ENCODE measurements at places on chromosomes 4 and X.

DNA sequence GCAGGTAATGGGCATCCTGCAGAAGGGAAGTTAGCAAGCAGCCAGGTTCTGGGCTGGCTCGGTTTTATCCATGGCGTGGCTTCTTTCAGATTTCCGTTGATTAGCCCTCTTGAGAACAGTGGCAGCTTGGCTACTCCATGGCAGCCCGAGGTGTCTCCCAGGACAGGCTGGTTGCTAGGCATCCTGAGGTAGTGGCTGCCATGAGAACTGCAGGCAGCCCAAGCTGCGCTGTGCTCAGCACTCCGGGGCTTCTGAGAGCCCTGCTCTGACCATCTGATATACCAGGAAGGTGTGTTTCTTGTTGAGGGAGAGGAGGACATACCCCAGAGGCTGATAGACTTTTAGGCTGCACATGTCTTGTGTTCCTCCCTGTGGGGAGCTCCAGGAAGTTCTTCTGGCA is 253.4 kb upstream of the CASK start:
- no peak for DNase-seq

- DNase-seq: no peak
These were observed 980.6 kb upstream of the LCORL start for GRCh38 chr4:19002170-19002569.

DNA sequence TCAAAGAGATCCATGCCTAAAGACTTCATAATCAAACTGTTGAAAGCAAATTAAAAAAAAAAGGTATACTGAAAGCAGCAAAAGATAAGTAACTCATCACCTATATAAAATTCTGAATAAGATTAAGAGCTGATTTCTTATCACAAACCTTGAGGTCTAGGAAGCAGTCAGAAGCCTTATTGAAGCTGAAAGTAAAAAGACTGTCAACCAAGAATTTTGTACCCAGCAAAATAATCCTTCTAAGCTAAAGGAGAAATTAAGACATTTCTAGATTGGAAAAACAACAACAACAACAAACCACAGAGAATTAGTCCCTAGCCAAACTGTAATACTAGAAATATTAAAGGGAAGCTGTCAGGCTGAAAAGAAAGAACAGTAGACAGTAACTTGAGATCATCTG is 622.9 kb downstream of the PCDH7 start:
- DNase-seq: no peak

DNA sequence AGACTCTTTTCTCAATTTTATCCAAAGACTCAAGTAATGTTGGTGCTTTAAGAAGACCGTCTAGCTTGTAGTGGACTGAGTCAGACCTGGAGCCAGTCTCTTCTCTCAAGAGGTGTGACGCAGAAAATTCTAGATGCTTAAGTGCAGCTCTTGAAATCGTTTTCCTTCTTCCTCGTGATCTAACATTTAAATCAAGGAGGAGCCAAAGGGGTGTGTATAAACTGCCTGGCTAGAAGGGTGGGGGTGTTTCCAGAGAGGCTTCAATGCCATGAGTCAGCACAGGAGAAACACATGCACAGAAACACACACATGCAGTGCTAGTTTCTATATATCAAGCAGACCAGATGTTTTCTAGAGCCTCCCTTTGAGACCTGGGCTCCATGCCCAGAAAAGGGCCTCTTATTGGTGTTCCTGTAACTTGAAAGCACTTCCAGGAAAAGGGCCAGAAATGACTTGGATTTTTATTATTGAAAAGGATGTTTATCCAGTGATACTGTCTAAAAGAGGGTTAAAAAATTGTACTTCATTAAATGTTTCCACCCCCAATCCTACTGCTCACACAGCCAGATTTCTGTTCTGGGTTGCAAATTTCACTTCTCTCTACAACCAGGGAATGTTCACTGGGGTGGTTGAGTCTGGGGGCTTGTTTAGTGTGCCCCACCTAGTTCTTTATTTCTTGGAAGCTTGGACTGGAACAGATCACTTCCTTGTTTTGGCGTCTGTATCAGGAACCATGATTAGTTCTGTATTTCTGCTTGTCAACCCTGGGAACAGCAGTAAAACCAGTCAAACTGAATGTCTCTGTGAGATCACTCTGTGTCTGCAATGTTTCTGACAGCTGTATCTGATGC is at the start of gene CLIC2:
Gene CLIC2 (minus strand): TSS at position 129 of the 851 bp plus-strand sequence. CDS start 187 bp downstream, outside the sequence.
- peak; percentile 3 for DNase-seq

GRCh38 chrX:39158801-39159657 is 357.8 kb downstream of the MID1IP1 start:
- DNase-seq: no peak

- no peak for DNase-seq
These were observed 52.2 kb upstream of the ADGRG2 start for GRCh38 chrX:19174401-19175025.

- DNase-seq: no peak
These were observed 7.2 kb upstream of the DDX60L start for GRCh38 chr4:168487282-168488035.

GRCh38 chr4:53912766-53913497 is 151.5 kb downstream of the CHIC2 start:
- no peak for DNase-seq

- no peak for DNase-seq
These were observed 265.7 kb downstream of the IQCM start for GRCh38 chr4:149549911-149550310.

GRCh38 chr4:172173206-172173605 is 360.0 kb downstream of the GALNTL6 start:
- no peak for DNase-seq

- no peak for DNase-seq
These were observed 123.3 kb downstream of the ZNF518B start for GRCh38 chr4:10333942-10334341.

DNA sequence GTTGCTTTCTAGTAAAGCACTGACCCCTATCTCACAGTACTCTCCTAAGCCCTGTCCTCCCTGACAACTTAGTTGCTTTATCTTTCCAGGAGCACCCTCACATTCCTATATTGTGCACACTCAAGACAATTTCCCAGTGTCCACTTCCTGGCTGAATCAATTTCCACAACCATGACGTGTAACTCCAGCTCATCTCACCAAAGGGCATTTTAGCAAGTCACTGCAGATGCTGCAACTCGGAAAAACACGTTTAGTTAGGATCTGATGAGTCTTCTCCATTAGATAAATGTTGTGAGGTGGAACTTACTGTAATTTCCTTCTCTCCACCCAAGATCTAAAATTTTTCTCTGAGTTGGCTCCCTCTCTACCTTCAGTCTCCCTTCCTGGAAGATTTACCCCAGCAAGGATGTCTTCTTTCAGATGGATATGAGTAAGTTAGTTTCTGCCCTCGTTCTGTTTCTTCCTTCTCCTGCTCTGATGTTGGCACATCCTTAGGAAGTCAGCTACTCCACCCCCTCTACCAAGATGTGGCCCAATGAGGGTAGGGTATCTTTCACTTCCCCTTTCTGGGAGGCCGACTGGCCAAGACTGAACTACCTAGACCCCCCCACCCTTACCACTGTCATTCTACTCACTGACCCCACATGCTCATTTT is 28.8 kb upstream of the IL13RA1 start:
- DNase-seq: no peak

Data from SHP77 treated with DMSO at 0.1 percent for 48 hours (cell line).